Stimulated activated naive CD4-positive, alpha-beta T cell (primary cell): ENCODE measurements at places on chromosomes 2 and 18.

DNA sequence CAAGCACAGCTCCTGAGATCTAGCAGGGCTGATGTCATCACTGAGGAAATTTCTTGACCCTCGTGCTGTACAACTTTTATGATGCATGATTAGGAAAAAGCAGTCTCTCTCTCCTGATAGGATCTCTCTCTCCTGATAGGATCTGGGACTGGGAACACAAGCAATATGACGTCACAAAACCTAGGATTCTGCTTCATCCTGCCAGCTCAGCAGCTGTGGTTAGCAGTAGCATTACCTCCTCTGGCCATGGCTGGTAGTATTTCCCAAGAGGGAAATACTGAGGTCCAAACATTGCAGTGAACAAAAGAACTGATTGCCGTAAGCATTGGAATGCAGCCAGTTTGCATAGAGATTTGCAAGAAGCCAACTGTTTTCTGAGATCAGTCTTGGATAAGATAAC, 521.2 kb upstream of the POU3F3 start:
- DNase-seq = no peak

DNA sequence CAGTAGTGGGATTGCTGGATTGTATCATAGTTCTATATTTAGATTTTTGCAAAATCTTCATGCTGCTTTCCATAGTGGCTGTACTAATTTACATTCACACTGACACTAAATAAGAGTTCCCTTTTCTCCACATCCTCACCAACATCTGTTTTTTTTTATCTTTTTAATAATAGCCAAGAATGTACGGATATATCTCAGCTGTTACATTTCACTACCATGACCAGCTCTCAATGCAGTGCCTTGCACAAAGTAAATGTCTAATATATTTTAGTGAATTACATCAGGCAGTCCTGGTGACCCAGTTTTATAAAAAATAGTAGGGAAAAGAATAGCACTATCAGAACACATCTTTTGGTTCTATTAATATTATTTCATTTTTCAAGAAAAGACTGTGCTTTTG, 161.8 kb downstream of the LNPK start:
- DNase-seq = no peak

DNA sequence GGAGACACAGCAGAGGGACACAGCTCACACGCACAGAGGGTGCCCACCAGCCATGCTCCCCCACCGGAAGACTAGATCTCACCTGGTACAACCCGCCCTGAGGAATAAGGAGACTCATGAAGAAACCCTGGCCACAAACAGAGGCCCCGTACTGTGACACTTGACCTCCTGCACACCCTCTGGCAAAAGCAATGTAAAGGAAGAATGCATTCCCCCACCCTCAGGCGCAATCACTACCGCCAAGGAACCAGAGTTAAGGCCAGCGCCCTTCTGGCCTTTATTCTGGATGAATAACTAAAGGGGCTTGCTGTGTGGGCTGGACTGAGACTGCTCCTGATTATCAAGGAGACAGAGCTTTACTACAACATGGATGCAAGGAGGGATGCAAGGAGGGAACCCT, 509.2 kb upstream of the SPHKAP start:
- DNase-seq = no peak

- no peak for DNase-seq
Measured at GRCh38 chr2:176003958-176004357, 1.9 kb upstream of the LNPK start.

DNA sequence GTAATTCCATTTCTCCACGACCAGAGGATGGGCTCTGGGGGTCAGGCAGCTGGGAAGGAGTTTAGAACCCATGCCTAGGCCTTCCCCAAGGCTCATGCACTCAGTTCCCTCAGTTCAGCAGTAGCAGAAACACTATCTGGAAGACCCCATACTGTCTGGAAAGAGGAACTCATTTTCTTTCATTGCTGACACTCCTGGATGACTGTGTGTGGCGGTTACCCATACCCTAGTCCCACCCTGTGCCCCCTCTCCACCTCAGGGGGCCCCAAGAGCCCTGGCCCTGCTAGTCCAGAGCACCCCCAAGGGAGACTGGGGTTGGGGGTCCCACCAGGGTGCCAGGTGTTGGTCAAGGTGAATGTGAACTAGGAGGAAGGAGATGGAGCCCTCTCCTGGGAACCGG, 29.5 kb downstream of the TPRKB start:
- DNase-seq = no peak

DNA sequence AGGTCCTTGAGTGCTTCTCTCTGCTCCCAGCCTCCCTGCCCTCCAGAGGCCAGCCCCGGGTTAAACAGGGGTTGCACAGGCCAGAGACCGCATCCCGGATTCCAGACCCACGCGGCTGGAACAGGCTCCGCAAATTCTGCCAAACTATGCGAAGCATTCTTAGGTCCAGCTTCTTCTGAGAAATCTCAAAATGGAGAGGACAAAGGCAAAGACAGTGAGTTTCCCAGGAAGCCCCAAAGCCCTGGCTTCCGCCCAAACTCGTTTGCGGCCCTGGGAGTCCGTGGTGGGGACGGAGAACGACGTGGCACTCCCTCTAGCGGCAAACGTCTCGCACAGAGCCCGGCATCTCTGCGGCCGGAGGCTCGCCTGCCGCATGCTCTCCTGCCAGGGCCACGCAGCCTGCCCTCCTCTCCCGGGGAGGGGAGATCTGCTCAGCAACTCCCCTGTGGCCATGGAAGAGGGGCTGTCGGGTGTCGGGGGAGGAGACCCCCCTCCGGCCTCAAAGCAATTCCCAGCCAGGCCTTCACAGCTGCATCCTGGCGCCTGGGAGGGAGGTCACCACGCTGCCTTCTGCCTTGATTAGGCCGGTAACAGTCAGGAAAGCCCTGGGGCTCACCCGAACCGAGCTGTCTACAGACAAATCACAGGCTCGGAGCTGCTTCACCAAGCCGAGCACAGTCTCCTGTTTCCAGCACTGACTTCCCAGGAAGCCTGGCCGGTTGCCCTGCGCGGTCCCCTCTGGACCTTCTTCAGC, 33.4 kb upstream of the KLHL29 start:
- peak; percentile 22 for DNase-seq

DNA sequence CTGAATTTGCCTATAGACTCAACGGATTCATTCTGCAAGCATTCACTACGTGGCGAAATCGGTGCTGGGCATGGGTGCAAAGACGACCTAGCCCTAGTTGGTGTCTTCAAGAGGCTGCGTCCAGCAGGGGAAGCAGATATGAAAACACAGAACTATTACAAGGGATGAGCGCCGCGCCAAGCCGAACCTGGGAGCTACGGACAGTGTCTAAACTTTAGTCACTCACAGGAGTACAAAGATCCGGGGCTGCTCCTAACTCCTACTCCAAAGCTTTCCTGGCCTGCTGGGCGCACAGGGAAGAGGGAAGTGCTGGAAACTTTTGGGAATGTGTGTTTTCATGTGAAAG, 732 bp upstream of the ANXA4 start:
- peak; percentile 25 for DNase-seq

- no peak for DNase-seq
Measured at GRCh38 chr18:76927223-76927725, 104.9 kb downstream of the ZNF236 start.

DNA sequence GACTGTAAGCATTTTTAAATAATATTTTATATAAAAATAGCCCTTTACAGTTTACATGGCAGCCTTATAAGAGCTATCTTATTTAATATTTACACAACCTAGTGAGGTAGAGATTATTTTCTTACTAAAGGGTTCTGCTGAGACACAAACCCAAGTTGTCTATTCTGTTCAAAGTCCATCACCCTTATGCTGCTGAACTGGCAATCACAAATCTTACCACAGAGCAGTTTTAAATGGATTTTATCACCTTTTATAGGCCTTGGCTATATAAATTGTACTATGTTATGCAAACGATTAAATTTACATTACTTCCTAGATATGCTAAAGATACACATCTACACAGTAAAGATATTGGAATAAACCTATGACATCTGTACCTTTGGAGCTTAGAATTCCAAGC, 40.7 kb downstream of the RBM45 start:
- no peak for DNase-seq

DNA sequence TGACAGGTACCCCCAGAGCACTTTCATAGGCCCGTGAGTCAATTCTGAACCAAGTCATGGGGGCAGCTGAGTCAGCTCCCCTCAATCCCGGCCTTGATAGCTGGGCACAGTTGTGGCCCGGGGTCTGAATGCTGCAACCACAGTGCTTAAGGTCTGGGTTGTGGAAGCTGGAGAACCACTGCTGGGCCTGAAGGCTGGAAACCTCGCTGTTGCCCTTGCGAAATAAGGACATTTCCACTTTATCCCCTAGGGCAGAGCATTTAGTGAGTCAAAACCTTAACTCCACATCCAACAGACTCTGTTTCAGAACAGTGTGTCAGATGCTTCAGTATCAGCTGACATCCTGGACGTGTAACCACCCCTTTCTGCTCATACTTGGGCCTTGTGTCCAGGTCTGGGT, 58.6 kb downstream of the SP110 start:
- DNase-seq = no peak
